ENCODE measurements at places on chromosomes 6 and 20.

- DNase-seq = no peak
Measured at GRCh38 chr20:19382386-19383340, 170.2 kb downstream of the SLC24A3 start.

GRCh38 chr20:59933296-59933848 is at the start of gene SYCP2:
Gene SYCP2, minus strand, starts transcription at chr20:59933637. Its CDS starts 11,224 bp downstream, at chr20:59922413.
- peak; percentile 39 for DNase-seq

- peak; percentile 42 for DNase-seq
Measured at GRCh38 chr6:132391391-132392269, 9.6 kb downstream of the MOXD1 start.

DNA sequence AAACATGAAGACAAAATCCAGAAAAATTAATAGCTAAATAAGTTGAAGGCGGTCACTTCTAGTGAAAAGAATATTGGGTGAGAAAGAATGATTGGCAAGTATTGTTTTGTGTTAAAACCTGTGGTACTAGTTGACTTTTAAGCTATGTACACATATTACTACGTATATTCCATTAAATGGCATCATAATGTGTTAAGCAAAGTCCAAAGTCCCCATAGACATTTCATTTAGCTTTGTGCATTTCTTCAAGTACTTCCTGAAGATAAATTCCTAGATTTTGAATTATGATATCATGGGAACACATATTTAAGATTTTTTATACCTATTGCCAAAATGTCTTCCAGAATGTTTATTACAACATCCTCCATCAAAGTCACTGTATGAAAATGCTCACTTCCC is 272.7 kb upstream of the IRAK1BP1 start:
- no peak for DNase-seq

- no peak for DNase-seq
Measured at GRCh38 chr20:1898482-1899240, 3.5 kb downstream of the SIRPA start.

- DNase-seq = no peak
Measured at GRCh38 chr6:110448846-110449540, 27.4 kb downstream of the SLC22A16 start.

DNA sequence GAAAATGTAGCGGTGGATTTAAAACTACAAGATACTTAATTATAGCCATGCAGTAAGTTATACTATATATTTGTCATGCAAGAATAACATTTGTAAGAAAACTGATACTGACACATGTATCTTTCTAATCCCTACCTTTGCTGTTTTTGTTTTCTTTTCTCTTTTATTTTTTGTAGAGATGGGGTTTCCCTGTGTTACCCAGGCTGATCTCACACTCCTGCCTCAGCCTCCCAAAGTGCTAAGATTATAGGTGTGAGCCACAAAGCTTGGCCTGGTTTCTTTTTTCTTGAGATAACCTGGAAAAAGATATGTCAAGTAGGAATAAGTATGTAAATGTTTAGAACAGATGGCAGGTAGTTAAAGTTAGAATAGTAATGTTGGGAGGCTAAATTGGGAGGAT is 44.1 kb downstream of the MAPK14 start:
- DNase-seq = no peak

DNA sequence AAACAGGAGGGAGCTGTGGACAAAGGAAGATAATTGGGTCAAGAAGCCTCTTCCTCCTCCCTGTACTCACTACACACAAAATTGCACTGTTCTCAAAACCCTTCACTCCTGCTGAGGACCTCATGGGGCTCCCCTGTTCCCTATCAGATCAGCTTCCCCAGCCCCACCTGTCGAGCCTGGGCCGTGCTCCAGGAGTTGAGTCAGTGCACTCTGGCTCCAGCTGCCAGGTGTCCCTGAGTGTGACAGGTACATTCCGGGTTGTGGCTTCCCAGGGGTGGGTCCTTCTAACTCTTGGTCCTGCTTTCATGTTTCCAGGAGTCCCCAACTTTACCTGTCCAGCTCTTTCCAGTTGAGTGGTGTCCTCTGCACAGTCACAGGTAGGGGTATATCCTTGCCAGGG is 8.4 kb downstream of the RAB5IF start:
- DNase-seq = no peak

DNA sequence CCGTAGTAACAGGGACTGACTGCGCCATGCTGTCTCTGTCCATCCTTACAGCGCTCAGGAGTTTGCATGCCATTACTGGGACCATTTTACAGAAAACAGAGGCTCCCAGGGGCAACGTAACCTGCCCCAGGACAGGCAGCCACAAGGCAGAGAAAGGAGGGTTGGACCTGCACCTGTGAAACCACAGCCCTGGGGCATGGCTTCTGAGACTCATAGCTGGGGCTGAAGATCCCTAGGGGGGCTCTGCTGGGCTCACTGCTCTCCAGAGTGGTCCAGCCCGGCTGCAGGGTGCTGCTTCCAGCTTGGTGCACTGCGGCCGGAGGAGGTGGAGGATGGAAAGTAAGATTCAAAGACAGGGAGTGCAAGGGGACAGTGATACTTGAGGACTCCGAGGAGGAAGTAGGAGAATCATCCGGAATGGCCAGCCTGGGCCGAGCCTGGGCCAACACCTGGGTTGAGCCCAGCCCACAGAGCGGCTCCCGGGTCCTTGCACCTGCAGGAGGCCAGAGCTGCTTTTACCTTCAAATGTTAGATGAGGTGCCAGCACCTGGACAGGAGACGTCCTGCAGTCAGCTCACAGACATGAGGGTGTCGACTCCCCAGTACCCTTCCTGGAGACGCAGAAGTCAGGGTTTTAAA is 183.2 kb downstream of the CDH4 start:
- DNase-seq = no peak

GRCh38 chr6:12578751-12579150 is 137.8 kb upstream of the PHACTR1 start:
- no peak for DNase-seq

DNA sequence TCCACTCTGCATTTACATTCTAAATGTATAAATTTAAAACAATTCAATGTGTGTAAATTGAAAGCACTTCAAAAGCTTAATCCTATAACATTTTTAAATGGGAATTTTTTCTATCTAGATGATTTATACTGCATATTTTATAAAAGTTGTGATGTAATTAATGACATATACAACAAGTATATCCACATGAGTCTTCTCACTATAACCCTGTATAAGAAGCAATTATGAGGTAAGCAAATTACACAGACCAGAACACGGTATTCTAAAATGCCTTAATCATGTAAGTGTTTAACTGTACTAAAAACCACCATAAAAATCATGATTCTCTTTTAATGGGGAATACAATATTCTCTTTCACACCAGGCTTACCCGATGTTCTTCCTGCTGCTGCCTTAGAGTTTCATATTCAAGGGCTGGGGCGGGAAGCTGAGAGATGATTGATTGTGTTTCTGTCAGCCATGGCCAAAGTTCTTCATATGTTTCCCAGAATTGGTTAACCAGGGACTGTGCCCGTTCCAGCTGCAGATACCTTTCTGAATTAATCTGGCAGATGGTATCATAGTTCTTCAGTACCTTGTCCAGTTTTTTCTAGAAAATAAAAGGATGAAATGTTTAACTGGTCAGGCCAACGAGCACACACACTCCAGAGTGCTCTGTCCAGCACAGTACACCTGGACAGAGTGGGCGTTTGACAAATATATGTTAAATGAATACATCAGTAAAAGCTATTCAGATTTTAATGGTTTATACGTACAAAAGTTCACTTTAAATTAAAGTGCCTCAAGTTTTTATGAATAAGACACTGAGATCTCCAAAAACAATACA is 127.4 kb downstream of the DST start:
- no peak for DNase-seq

GRCh38 chr20:23435626-23436539 is 3.6 kb upstream of the CSTL1 start:
- DNase-seq = no peak

- DNase-seq = no peak
Measured at GRCh38 chr20:14412065-14412681, 74.8 kb upstream of the FLRT3 start.

Measured in right kidney (tissue), 9 donors.